ENCODE measurements at places on chromosomes 5 and 9.

DNA sequence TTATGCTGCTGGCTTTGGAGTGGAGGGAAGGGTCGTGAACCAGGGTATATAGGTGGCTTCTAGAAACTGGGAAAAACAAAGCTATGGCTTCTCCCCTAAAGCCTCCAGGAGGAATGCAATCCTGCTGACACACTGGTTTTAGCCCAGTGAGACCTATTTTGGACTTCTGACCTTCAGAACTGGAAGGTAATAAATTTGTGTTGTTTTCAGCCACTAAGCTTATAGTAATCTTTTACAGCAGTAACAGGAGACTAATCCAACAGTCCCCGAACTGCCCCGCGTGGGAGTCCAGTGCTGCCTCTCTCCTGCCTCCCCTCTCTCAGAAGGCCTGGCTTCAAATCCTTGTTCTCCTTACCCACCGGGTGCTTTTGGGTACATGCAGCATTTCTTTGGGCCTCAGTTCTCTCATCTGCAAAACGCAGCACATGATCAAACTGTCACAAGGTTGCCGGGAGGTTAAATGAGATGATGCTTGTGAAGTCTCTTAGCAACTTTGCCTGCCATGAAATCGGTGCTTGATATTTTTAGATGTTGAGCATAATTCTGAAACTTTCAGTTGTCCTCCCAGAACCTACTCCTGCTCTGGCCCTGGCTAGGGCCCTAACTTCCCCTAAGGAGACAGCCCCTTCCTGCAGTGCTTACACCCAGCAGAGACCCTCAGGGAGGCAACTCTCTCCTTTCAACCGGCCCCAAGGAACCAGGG, 127.3 kb upstream of the BOD1 start:
- no peak for DNase-seq

- DNase-seq, result no peak
Observed at GRCh38 chr9:32304495-32304894, 79.9 kb upstream of the ACO1 start.

DNA sequence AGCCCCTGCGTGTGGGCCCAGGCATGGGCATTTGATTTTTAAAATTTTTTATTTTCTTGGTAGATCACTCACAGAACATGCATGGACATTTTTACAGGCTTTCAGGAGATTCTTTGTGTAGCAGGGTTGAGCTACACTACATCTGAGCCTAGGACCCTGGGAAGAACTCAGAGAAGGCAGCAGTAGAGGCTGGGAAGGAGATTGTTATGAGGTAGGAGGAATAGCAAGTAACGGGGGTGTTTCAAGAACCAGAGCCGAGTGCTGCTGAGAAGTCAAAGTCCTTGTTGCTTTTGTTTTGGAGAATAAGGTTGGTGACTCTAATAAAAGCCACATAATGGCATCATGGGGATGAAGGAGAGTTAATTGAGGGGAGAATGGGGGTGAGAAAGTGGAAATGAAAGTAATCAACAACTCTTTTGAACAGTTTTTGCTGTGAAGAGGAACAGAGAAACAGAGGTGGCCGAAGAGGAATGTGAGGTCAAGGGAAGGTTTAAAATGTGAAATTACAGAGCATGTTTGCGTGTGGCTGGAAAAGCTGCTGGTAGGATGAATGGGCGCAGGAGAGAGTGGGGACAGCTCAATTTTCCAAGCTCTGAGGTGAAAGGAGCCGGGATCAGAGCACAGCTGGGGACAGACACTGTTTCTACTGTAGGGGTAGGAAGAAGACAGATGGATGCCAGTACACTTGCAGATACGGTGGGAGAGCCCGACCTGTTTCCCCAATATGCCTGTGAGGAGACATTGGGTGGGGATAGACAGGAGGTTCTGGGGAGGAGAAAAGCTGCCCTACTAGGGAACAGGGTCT, 4.7 kb upstream of the PDLIM7 start:
- no peak for DNase-seq

DNA sequence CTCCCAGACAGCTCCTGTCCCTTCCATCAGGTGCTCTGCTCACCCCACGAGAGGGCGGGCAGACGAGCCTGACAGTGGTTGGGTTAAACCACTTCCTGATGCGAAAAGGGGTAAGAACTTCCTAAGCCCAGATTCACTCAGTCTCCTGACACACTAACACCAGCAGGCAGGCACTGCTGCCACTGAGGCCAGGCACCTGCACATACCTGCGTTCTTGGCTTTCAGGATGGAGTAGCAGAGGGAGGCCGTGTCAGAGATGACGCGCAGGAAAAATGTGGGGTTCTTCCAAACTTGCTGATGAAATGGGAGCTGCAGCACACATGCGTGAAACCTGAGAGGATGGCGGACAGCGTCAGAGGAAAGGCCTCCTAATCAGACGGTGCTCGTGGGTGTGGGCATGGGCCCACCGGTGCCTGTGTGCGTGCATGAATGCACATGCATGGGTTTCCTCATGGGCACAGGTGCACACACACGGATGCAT, 29.9 kb downstream of the SLC6A18 start:
- DNase-seq, result no peak
